Central memory CD8-positive, alpha-beta T cell (primary cell): ENCODE measurements at places on chromosomes 11 and 22.

DNA sequence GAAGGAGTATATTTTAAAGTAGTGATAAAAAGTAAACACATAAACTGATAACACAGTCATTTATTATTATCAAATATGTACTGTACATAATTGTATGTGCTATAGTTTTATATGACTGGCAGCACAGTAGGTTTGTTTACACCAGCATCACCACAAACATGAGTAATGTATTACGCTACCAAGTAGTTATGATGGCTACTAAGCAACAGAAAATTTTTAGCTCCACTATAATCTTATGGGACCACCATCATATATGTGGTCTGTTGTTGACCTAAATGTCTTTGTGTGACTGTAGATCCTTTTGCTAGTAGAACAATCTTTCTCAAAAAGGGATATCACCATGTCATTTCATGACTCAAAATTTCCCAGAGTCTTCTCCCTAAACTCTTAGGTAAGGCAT is 93.5 kb downstream of the LARGE2 start:
- DNase-seq = no peak

GRCh38 chr11:130426837-130427341 is 1.5 kb downstream of the ADAMTS8 start:
- no peak for DNase-seq

DNA sequence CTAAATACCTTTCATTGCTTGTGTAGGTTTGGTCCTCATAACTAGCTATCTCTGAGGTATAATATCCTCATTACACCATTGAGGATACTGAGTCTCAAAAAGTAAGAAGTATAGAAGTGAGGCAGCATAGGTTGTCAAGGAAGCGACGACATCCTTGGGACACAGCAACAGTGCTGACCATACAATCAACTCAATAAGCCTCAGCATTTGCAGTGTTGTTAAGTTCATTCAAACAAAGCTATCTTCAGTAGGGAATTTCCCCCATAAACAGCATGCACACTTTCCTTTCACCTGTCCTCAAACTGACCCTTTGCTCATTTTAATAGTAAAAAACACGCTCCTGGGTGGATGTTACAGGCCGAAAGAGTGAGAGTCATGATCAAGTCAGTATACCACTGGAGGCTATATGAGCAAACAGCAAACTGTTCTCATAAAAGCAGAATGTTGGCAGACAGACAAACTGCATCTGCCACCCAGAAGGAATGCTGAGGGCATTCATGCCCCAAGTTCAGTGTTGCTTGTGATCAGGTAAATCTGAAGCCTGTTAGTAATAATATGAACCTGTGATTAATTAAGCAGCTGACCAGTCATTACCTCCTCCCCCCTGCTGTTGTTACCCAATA is 756.2 kb upstream of the TENM4 start:
- no peak for DNase-seq

- no peak for DNase-seq
These were observed 10.6 kb upstream of the NPAS4 start for GRCh38 chr11:66410191-66410590.

- DNase-seq = no peak
These were observed 577.9 kb upstream of the ANO5 start for GRCh38 chr11:21614961-21615360.

DNA sequence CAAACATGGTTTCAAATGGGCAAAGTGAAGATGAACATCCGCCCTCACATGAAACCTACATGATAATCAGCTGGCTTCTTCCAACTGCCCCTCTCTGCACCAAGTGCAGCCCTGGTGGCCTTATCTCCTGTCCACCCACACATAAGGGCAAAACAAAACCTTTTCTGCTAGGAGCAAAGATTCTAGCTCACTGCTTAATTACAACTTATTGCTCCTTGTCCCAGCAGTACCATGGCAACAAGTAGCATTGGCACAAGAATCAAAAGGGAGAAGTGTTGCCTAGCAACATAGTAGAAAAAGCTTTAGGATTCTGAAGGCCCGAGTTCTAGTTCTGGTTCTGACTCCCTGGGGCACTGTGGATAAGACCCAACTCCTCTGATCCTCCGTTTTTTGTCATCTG is 68.7 kb upstream of the BMAL1 start:
- no peak for DNase-seq

- no peak for DNase-seq
These were observed 330.5 kb downstream of the BUD13 start for GRCh38 chr11:116442238-116442752.

- no peak for DNase-seq
These were observed 327.1 kb upstream of the MTNR1B start for GRCh38 chr11:92642177-92642931.

GRCh38 chr22:41403532-41404318 is 22.0 kb downstream of the TEF start:
- peak; percentile 71 for DNase-seq

GRCh38 chr11:36361901-36362391 is 65.9 kb downstream of the PRR5L start:
- no peak for DNase-seq

DNA sequence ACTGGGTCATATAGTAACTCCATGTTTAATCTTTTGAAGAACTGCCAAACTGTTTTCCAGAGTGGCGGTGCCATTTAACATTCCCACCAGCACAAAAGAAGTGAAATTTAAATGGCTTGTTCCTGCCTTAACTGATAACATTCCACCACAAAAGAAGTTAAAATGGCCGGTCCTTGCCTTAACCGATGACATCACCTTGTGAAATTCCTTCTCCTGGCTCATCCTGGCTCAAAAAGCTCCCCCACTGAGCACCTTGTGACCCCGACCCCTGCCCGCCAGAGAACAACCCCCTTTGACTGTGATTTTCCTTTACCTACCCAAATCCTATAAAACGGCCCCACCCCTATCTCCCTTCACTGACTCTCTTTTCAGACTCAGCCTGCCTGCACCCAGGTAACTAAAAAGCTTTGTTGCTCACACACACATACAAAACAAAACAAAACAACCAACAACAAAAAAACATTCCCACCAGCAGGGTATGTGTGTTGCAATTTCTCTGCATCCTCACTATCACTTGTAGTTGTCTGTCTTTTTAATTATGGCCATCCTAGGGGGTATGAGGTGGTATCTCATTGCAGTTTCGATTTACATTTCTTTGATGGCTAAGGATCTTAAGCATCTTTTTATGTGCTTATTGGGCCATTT is 109.0 kb downstream of the FAR1 start:
- no peak for DNase-seq

DNA sequence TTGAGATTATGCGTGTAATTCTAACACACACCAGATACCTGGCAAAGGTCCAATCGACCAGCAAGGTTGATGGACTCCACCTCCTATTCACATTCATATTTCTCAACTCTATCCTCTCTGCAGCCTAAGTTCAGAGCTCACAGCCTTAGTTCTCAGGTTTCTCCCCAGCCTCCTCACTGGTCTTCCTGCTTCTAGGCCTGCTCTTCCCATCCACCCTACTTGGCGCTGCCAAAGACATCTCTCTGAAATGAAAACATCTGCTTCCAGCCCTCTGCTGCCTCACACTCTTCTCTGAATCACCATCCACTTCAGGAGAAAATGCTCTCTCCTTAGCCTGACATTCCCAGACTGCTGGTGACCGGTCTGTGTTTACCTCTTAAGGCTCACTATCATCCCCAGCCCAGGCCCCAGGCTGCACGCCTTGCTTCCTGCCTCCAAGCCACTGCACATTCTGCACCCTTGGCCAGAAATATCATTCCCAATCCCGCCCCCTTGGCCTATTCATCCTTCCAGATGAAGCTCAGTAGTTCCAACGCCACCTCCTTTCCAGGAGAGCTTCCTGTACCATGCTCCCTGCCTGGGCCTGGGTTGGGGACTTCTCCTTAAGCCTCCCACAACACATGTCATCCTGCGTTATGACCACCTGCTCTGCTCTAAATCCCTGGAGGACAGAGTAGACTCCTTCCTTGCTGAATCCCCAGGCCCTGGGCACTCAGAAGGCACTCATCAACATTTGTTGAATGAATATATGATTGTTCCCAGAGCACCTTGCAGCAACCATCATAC is 3.5 kb downstream of the ARRB1 start:
- no peak for DNase-seq

- no peak for DNase-seq
These were observed 37.5 kb downstream of the MYBPC3 start for GRCh38 chr11:47314992-47315391.

- no peak for DNase-seq
These were observed 9.5 kb downstream of the FOLR3 start for GRCh38 chr11:72144807-72145565.

DNA sequence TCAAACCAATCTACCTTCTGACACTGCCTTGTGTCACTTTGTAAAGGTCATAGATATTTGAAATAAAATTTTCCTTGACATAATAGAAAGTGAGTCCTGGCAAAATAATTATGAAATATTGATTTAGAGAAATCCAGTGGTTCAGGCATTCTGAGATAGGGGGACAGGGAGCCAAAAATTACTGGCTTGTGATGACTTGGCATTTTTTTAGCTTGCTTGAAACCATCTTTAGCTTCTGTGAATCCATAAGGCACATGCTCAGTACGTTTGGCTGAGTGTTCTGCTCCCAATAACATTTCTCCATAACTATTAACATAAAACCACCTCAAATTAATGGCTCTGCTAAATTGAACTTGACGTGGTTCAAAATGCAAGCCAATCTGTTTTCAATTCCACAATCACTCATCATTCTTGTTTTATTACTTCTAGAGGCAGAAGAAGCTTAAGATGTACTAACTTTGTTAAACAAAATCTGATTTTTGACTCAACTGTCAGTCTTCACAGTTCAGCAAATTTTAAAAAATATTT is 209.0 kb downstream of the LRRC4C start:
- DNase-seq = no peak

DNA sequence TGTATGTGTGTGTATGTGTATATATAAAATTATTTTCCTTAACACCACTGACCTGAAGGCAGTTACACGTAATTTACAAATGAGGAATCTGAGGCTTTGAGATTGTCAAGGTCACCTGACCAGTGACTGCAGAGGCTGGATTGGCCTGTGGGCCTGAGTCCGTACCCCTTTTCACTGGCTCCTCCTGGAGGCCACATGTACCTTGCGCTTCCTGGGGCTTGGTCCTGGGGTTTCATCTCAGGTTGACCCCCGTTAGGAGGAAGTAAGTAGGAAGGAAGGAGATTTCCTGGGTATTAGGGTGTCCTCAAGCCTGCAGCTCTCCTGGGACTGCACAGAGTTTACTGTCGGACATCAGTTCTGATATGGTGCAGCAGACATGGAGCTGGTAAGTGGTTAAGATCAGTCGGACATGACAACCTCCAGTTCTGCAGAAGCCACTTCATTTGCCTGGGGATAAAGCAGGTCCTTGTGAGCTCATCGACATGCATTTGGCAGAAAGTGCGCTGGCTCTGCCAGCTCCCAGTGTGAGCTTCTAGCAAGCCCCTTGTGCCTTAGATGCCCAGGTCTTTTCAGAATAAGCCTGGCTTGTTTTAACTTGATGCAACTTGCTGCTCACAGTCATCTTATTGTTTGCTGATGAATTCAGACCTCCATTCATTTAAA is 36.6 kb downstream of the ST3GAL4 start:
- DNase-seq = no peak

GRCh38 chr11:111935317-111936039 is 1.7 kb upstream of the DIXDC1 start:
- DNase-seq = no peak

DNA sequence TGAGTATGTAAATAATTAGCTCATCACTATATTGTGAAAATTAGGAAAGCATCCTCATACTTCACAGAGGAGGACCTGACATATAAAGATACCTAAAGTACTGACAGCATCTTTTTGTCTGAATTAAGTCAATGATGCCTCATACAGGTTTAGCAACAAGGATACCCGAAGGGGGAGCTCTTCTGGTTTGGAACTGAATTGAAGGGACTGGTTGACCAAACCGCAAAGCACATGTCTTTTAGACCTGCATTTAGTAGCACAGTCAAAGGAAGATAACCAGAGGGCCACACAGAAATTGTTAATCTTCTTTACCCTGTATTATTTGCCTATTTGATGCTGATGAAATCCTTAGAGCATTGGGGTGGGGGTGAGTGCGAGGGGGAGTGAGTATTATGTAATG is 12.9 kb upstream of the WT1 start:
- no peak for DNase-seq

- no peak for DNase-seq
These were observed 85.3 kb upstream of the MYO18B start for GRCh38 chr22:25656724-25657123.
